ENCODE measurements at places on chromosomes 4 and X.

GRCh38 chr4:56743550-56743949 is 62.5 kb upstream of the HOPX start:
- no peak for DNase-seq

DNA sequence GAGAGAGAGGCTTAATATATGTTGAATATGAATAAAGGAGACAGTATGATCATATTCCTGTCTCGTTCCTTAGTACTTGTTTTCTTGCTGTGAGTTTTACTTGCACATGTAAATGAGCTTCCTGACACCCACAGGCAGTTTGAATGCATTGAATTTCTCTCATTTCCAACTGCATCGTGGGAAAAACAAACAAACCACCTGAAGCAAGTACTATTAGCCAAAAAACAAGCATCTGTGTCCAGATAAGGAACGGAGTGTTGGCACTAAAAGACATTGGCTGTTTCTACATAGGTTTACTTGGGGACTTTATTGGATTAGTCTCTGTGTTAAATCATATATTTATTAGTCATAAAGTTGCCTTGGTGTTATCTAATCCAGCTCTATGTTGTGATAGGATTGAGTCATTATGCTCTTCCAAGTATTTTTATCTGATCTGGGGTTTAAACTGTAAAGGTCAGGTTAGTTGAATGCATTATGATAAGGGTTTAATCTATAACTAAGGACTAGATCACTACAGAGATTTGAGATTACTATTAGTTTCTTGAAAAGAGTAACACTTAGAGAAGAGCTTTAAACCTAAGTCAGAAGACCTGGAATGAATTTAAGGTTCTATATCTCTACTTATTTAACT is 339.0 kb upstream of the SPANXN4 start:
- DNase-seq, result no peak

- peak; percentile 70 for DNase-seq
Measured at GRCh38 chr4:71713611-71714203, 70.2 kb downstream of the GC start.

GRCh38 chrX:136168929-136169735 is 21.8 kb downstream of the FHL1 start:
- DNase-seq, result peak; percentile 70

- DNase-seq, result no peak
Measured at GRCh38 chr4:116386856-116387255, 698.5 kb downstream of the TRAM1L1 start.

GRCh38 chr4:17787315-17787714 is 5.9 kb upstream of the FAM184B start:
- no peak for DNase-seq

DNA sequence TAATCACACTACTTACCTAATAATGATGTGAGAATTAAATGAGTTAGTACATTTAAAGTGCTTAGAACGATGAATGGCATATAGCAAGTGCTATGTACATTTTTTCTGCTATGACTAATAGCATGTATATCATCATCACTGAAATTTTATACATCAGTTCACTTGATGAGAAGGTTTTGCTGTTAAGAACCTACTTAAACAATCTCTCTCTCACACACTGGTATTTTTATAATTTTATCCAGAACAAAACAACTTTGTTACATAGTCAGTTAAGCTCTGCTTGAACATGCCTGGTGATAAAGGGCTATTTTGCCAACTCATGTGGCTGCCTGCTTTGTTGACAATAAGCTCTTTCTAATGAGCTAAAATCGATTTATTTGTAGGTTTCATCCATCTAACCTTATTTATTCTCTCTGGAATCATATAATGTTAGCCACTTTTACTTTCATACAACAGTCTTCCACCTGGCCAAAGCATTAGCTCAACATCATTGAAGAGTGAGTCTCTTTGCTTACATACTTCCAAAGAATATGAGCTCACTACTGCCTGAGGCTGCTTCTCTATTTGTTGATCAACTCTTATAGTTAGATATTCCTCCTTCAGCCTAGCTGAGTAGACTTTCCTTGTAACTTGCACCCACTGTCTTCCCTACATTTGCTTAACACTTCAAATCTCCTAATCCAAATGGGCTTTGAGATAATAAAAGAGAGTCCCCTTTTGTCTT is 372.7 kb upstream of the BOD1L1 start:
- DNase-seq, result no peak

DNA sequence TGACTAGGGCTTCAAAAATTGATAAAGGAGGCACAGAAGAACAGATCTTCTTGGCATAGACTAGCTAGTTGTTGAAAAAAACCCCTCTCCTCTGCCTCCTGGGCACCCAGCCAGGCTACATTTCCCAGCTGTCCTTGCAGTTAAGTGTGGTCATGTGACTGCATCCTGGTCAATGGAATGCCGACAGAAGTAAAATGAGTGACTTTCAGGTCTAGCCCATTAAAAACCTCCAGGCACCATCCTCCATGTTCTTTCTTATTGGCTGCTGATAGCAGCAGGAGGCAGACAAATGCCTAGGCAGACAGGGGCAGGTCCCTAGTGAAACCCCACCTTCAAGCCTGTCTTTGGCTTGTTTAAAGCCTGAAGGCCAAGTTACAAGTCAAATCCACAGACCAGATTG is 35.3 kb downstream of the ATXN3L start:
- DNase-seq, result peak; percentile 68

GRCh38 chr4:128459547-128459946 is 171.9 kb upstream of the PGRMC2 start:
- no peak for DNase-seq

DNA sequence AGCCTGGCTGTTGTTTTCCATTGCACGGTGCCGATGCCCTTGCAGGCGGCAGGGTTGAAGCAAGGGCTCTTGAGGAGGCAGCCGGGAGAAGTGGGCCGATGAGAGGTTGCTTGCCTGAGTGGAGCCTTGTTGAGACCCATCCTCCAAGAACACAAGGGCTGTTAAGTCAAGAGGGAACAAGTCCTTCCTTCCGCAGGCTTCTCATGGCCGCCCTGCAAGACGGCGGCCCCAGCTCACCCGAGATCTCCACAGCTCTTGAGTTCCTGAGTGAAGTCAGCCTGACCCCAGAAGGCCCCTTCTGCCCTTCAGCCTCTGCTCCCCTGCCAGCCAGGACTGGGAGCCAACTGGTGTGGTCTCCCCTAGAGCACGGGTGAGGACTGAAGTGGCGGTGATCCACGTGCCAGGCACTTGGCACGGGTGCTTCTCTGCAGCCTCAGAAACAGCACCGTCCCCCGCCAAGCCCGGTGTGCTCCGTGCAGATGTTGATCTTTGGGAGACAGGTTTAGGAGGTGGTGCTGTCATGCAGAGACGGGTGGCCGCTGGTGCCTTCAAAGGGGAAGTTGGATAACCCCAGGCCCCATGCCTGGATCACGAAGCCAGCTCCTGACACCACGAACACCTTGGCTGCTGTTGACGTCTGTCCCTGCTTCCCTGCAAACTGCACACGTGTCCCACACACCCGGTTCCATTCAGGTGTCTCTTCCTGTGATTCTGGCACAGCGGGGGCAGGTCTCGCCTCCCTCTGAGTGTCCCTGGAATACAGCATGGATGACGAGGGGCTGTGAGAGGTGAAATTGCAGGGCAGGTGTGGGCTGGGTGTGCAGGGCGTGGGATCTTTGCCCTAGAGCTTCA is 164.4 kb upstream of the PSAPL1 start:
- DNase-seq, result no peak

- DNase-seq, result no peak
Measured at GRCh38 chr4:183348136-183348535, 25.9 kb upstream of the CLDN24 start.

Measured in cerebellar cortex (tissue), 1 donor.